ENCODE measurements at places on chromosomes 4 and X.

- DNase-seq, result no peak
Observed at GRCh38 chr4:137640156-137640837, 108.0 kb upstream of the PCDH18 start.

DNA sequence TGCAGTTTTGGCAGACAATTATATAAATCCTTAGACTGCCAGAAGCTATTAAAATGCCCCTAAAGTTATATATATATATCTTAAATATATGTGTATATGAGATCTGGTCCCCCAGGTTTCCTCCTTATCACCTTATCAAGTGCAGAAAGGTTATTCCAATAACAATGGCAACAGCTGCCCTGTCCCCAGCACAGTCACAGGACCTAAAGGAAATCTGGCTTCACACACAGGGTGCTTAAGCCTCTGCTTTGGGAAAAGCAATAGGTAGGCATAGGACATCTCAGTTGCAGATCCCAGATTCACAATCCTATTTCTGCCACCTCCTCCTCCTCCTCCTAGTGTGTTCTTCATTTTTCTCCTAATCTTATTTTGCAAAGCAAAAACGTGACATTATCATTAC lies 5.8 kb downstream of the SLC25A53 start:
- no peak for DNase-seq

GRCh38 chr4:109816082-109816442 lies 500 bp downstream of the GAR1 start:
- DNase-seq, result no peak

- DNase-seq, result no peak
Observed at GRCh38 chr4:89837993-89838390, 1.0 kb upstream of the SNCA start.

DNA sequence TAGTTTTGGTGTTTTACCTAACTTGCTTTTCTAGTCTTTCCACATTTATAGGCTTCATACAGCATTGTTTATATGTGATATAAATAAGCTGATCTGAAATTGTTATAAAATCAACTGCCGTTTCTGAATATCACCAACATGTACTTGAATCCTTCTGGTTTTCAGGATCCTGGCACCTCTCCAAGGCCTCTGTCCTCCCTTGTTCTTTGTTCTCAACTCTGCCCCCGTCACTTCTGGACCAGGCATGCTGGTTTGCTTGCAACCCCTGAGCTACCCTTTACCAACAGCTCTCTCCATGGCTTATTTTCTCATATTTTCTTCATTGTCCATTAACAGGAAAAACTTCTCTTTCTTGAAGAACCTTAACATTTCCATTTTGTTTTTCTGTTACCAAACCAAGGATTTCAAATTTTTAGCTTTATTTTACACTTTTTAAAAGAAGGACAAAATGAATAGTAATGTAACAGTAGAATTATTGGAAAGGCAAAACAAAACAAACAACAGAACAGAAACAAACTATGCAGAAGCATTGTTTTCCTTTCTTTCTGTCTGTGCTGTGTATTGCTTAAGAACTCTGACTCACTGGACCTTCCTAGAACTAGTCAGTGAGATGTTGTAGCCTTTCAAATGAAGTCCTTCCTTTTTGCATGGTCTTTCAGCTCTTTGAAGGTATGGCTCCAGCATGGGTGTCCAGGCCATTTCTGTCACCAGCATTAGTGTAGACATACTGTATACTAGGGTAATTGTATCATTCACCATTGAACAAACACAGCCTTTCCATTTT lies 44.8 kb downstream of the BANK1 start:
- peak; percentile 14 for DNase-seq

DNA sequence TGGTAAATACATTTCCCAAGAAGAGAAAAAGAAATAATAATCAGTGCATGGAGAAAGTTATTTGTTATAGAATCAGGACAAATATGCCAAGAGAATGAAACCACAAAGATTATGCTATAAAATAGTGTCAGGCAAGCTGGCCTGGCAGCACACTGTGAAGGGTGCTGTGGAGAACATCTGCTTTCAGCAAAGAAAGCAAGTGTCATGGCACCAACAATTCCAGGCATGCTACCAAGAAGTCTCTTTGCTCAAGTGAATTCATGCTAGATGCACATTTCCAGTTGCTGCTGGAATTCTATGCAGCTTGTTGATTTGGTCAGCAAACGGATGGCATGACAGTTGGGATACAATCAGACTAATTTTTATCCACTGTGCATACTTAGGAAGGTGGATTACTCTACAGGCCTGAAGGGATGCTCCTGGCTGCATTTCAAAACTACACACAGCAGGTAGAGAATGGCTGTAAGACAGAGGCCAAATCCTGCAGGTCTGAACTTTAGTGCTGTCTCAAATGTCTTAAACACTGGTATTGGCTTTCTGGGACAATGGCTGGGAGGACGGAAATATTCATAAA lies 154.6 kb upstream of the FAT1 start:
- DNase-seq, result no peak

GRCh38 chr4:8547912-8548730 lies 32.1 kb upstream of the GPR78 start:
- no peak for DNase-seq

DNA sequence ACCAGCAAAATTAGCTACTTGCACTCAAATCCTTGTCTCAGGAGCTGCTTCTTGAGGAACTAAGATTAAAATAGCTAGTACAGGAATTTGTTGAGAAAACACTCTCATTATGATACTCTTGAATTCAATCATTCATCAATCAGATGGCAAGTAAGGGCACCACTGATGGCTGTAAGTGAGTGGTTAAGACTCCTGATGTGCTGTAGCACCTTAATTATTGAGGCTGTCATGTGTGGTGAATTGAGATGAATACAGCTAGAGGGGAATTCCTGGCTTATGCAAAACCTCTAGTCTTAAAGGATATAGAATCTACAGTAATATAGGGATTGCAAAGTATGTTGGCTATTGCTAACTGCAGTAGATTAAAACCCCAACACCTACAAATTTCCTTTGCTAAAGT lies 509.1 kb downstream of the IQCM start:
- DNase-seq, result no peak

DNA sequence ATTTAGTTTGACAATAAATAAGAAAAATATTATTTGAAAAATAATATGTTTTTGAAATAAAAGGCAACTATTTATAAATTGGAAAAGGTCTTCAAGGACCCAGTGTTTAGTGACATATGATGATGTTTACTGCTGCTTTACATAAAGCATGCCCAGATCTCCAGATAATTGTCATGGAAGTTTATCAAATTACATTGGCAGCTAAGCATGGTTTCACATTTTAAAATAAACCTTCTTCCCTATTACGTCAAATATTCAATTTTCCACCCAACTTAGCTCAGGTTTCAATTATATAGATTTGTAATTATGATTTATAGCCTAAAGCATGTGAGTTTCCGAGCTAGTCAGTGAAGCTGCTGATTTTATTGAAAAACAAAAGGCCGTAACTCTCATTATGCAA lies 417.2 kb downstream of the CFAP47 start:
- DNase-seq, result no peak

DNA sequence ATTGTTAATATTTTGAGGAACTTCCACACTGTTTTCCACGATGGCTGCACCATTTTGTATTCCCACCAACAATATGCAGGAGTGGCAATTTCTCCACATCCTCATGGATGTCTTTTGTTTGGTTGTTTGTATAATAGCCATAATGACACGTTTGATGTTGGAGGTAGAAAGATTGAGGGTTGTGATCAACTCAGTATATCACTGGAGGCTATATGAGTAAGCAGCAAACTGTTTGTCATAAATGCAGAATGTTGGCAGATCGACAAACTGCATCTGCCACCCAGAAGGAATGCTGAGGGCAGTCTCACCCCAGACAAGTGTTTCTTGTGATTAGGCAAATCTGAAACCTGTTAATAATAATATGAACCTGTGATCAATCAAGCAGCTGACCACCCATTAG lies 243.9 kb upstream of the WDFY3 start:
- no peak for DNase-seq

DNA sequence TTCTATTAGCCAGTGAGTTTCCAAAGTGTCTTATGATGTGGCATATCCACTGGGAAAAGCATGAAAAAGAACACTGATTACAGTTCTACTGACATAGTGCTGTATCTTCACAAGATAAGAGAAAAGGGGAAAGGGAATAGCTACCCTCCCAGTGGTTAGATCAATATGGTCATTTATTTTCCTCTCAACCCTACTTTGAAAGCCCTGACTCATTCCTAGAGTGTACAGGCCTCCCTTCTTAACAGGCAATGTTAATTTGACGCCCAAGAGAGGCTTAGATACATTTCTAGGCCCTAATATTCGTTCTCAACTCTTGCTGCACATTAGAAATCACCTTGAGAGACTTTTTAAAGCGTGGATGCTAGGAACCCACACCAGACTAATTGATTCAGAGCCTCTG lies 20.4 kb upstream of the BRS3 start:
- DNase-seq, result no peak

GRCh38 chr4:179582164-179582905 lies 2140.1 kb upstream of the AGA start:
- DNase-seq, result no peak

GRCh38 chrX:115960440-115961084 lies 210.0 kb upstream of the AGTR2 start:
- no peak for DNase-seq

GRCh38 chr4:180528003-180528402 lies 1715.2 kb upstream of the TENM3 start:
- no peak for DNase-seq

GRCh38 chrX:150942942-150943594 lies 40.1 kb upstream of the HMGB3 start:
- DNase-seq, result no peak

DNA sequence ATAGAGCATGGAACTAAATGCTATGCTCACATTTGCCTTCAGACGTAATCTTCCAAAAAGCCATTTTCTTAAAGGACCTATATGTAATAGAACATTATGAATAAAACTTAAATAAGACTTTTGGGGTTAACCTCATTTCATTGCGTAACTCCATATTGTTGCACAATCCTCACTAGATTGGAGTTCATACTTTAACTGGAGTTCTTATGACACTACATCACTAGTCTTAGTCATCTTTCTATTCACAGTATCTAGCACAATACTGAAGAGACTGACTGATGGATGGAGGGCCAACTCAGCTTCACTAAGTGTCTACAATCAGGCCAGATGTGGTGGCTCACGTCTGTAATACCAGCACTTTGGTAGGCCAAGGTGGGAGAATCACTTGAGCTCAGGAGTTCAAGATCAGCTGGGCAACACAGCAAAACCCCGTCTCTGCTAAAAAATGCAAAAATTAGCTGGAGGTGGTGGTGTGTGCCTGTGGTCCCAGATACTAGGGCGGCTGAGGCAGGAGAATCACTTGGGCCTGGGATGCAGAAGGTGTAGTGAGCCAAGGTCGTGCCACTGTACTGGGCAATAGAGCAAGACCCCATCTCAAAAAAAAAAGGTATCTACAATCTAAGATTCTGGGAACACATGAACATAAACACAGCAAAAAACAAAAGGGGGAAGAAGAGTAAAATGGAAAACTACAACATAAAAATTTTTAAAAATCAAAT lies 80.8 kb upstream of the MAB21L2 start:
- no peak for DNase-seq

- DNase-seq, result no peak
Observed at GRCh38 chr4:155930330-155930729, 23.3 kb downstream of the CTSO start.

GRCh38 chr4:11860996-11861395 lies 432.3 kb upstream of the HS3ST1 start:
- DNase-seq, result no peak

DNA sequence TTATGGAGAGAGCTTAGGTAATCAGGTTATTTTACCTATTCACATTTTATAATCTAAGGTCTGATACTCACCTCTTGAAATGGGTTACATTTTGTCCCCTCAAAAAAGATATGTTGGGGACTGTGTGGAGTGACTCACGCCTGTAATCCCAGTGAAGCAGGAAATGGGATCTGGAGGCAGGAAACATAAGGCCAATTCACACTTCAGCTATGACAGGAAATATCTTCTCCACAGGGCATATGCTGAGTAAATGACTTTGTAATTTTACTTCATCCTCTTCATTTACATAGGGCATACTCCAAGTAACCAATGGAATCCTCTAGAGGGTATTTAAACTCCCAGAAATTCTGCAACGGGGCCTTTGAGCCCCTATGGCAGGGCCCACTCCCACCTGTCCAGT lies 54.8 kb upstream of the ZMAT1 start:
- no peak for DNase-seq

Measured in amygdala (tissue), 56 donors.